ENCODE measurements at places on chromosomes 1 and 21.

GRCh38 chr1:59707178-59707791, 107.5 kb upstream of the HOOK1 start:
- no peak for DNase-seq

- peak; percentile 18 for DNase-seq
Measured at GRCh38 chr1:169390303-169390702, 22.3 kb downstream of the BLZF1 start.

- no peak for DNase-seq
Measured at GRCh38 chr21:30354308-30355005, 6.1 kb upstream of the KRTAP23-1 start.

DNA sequence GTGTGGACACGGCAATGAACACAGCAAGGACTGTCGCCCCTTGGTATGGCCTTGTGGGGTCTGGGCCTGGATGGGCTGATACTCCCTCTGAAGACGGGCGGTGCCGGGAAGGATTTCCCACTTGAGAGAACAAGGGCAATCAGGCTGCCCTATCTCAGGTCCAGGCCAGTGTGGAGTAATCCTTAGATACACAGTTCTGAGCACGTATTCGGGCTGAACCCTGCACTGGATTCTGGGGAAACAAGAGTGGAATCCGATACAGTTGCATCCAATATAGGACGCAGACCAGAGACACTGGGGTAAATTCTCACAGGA, 177.7 kb downstream of the TRABD2B start:
- DNase-seq: no peak

GRCh38 chr1:226424221-226425003, 16.5 kb upstream of the PARP1 start:
- DNase-seq: peak; percentile 58

All from GM13977 (cell line).